ENCODE measurements at places on chromosomes 4 and X. TPM values are rescaled to one million over a fixed set of nuclear protein-coding genes. Genes with fewer than 3 reads are reported as not detected.

Gene RNF212
- total RNA-seq, result not detected

Gene FAM133A
- total RNA-seq, result not detected

- DNase-seq, result no peak
Observed at GRCh38 chr4:165548702-165549101, 169.9 kb downstream of the CPE start.

DNA sequence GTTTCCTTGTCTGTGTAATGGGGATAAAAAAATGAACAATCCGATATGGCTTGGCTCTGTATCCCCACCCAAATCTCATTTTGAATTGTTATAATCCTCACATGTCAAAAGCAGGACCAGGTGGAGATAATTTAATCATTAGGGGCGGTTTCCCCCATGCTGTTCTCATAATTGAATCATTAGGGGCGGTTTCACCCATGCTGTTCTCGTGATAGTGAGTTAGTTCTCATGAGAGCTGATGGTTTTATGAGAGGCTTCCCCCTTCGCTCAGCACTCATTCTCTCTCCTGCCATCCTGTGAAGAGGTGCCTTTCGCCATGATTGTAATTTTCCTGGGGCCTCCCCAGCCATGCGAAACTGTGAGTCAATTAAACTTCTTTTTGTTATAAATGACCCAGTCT lies 633.5 kb downstream of the RAPGEF2 start:
- DNase-seq, result no peak

DNA sequence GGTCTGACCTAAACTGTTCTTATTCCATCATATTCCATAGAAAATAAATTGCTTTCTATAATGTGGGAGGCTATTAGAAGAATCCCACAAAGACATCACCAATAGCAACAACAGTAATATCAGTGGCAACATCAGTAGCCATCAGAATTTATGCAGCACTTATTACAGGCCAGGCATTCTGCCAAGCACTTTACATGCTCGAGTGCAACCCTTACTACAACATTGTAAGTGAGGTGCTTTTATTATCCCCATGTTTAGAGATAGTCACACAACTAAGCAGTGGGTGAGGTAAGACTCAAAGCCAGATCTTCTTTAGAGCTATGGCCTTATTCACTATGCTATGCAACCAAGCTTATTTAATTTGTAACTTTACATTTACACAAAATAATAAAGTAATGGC lies 317.1 kb upstream of the BMP3 start:
- no peak for DNase-seq

DNA sequence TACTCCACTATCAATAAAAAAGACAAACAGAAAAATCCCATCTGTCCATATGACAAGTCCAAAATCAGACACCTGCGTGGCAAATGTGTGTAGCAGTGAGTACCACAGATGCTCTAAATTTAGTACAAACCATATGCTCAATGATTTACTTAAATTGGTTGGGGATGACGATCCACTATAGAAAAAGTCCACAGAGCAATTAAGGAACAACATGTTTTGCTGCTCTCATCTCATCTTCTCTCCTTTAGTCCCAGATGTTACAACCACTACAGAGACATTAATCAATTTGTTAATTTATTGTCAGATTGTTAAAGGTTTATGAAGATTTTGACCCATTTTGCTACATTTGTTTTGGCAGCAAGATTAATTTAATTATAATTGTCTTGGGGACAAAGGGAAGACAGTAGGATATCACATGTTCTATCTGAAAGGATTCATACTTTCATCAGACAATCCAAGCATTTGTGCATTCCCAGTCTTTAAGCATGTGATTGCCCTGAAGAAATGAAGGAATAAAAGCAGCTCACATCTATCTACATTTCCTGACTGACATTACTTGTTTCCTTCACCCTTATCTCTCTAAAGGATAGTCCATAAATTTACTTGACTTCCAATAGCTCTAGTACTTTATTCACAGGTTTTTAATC lies 2268.1 kb downstream of the PCDH7 start:
- no peak for DNase-seq

- DNase-seq, result no peak
Observed at GRCh38 chr4:46073778-46074177, 50.1 kb downstream of the GABRG1 start.

GRCh38 chrX:111199505-111199904 lies 70.8 kb downstream of the CAPN6 start:
- DNase-seq, result no peak

DNA sequence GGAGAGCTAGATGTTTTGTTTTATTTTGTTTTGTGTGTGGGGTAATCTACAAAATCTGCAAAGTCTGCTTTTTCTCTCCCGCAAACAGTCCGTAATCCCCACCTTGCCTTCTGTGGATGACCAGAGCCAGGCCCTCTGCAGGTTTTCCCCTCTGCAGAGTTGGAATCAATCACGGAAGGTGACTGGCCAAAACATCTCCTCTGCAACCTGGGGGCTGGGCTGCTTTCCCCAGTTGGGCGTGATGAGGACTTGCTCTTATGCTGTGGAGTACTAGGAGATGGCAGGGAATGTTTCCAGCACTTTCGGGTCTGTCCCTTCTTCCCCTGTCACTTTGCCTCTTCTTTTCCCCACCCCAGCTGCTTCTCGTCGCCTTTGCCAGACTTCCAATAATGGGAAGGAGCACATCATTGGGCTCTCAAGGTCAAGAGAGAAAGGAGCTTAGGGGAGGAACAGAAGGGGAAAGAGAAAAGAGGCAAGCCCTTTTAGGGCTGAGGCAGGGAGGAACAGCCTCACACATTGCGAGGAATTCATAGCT lies 1.1 kb downstream of the TMEM35A start:
- DNase-seq, result no peak

DNA sequence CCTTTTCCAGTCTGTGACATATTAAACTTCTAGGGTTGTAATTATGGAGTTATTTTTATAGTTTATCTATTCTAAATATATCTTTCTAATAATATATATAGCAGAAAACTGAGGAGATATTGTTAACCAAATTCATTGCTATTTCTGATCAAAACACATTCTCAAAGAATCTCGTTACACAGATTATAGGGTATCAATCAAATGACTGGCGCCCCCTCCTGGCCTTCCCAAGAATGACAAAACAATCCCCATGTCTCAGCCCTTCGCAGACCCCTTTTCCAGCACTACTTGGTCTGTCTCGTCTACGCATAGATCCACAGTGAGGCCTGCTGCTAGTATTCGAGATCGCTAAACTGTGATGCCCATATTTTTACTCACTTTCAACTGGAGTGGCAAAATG lies 209.3 kb downstream of the GPC3 start:
- DNase-seq, result peak; percentile 49

- DNase-seq, result no peak
Observed at GRCh38 chrX:39288592-39288991, 487.3 kb downstream of the MID1IP1 start.

Data from HT-29 (cell line).